Activated CD8-positive, alpha-beta memory T cell treated with anti-CD3 and anti-CD28 coated beads, Interleukin-2, amount 50 U/mL, for 4 hours (primary cell): ENCODE measurements at places on chromosomes 5 and 9.
A peak's percentile ranks its signal among the peaks of the same experiment; 100 is the strongest.

DNA sequence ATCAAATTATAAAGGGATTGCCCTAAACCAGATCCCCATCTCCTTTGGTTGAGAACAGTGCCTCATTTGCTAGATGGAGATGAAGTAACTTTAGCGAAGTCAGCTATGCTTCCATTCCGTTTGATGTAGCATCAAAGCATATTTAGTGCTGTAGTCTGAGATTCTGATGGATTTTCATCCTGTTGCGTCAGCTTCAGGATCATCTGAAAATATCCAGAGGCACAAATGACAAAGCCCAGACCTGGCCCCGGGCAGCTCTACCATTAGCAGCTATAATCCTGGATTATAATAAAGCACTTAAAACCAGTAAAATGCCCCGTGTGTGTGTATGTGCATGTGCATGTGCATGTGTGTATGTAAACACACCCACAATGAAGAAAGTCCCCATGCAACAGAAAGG lies 44.7 kb downstream of the ERAP1 start:
- no peak for DNase-seq

DNA sequence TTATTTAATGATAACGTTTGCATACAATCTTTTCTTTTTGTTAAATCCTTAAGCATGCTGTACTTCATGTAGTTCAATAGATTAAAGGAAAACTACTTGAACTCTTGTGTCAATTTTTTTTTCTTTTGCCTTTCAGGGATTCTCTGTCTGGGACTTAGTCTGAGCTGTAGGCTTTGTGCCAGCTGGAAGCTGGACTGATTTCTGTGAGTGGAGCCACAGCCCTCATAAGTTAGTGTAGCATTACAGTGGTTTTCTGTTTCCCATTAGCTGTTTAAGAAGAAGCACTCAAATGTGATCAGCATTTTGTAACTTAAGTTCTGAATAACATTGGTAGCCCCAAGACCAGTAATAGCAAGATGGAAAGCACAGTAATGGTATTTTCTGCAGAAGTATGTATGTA lies 330.6 kb upstream of the MEF2C start:
- no peak for DNase-seq

- DNase-seq = no peak
Observed at GRCh38 chr5:113128082-113128481, 151.5 kb downstream of the DCP2 start.

- no peak for DNase-seq
Observed at GRCh38 chr5:136249678-136250266, 56.8 kb upstream of the SMIM32 start.

DNA sequence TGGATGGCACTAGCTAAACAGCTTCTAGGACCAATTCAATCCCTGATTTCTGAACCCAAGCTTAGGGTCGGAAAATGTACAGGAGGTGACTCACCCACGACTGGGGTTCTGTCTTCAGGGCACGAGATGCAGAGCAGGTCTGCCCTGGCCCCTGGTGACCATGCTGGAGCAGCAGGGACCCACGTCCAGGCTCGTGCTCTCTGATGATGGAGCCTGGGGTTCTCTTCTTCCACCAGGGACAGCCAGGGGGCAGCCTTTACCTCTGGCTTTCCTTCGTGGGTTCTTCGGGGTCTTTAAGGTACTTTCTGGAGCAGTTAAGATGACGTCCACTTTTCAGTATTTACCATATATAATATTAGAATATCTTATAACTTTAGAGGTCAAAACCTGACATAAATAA lies 2.1 kb downstream of the CFAP77 start:
- peak; percentile 22 for DNase-seq

DNA sequence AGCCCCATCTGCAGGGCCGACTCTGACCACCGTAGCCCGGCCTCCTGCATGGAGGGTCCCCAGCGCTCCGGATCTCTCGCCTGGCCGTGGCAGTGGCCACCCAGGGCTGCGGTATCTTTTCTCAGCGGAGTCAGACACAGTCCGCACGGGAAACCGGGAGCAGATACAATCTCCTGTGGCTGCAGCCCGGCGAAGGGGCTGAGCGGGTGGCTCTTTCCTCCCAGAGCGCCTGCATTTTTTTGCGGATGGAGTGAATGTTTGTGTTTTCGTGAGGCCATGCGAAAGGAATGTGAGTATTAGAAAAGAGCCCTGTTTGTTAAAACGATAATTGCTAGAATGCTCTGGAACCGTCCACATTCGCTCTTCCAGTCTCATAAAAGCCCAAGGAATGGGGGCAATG lies 53.4 kb upstream of the PTCH1 start:
- no peak for DNase-seq

DNA sequence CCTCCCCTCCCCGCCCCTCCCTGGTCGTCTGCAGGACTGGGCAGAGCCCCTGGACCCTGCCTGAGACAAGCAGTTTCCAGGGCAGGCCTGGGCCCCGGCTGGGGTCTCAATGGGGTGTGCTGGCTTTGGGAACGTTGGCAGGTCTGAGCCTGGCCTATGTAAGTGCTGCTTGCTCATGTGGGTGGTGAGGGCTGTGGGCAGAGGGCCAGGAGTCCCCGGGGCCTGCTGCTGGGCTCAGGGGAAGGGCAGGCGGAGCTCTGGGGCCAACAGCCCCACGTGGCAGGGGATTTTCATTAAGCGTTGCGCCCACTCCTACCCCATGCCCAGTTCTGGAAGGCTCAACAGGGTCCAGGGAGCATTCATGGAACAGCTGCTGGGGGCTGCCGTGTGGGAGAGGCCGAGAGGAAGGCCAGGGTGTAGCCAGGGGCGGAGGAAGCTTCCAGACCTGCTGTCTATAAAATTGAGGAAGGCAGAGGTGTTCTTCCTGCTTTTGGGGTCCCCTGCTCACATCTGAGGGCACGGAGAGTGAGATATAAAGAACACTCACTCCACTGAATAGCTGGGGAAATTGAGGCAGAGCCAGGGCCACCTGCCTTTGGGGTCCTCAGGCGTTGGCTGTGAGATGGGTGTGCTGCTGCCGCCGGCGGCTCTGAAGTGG lies 32.5 kb downstream of the RXRA start:
- no peak for DNase-seq

DNA sequence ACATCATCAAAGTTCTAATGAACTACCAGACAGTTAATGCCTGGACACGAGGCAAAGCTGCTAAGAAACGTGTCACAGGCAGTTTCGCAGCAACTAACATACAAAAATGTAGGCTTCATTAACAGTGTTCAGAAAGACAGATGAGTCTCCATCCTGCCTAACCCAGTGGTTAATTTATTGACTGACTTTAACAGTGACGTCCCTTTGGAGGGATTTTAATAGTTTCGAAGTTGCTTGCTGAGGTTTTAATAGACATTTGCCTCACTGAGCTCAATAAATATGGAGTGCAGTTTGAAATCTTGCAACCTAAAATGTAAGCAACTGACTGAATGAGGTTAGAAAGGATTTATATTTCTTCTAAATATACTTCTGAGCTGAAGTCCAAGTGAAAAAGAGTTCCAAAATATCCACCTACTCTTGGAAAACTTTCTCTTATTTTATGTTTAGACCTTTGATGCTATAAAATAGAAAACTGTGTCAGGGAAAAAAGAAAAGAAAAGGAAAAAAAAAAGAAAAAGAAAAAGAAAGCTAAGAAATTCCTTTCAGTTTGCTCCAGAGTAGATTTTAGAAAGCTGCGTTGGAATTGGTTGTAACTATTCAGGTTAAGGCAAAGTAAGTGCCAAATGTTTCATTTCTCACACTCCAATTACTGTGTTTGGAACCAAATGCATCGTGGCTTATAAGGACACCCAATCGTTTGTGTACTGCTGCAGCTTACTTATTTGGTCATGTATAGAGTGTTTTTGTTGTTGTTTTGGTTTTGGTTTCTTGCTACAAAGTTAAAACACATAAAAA lies 2016.6 kb downstream of the MAT2B start:
- DNase-seq = no peak

DNA sequence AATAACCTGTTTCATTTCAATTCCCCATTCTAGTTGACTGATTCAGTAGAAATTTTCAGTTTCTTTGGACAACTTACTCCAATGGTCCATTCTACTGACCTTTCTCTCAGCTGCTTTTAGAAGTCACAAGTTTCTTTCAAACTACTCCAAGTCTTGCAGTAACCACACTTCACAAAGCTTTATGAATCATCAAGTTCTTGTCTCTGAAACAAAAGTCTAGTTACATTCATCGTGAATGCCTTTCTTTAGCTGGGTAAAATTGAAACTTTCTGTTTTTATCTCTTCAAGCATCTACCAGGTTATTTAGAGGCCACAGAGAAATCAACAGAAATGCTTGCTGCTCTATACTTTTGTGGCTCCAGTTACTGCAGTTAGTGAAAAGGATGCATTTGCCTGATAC lies 405.4 kb downstream of the TMEM232 start:
- no peak for DNase-seq

- no peak for DNase-seq
Observed at GRCh38 chr5:575636-576035, 36.5 kb upstream of the CEP72 start.

DNA sequence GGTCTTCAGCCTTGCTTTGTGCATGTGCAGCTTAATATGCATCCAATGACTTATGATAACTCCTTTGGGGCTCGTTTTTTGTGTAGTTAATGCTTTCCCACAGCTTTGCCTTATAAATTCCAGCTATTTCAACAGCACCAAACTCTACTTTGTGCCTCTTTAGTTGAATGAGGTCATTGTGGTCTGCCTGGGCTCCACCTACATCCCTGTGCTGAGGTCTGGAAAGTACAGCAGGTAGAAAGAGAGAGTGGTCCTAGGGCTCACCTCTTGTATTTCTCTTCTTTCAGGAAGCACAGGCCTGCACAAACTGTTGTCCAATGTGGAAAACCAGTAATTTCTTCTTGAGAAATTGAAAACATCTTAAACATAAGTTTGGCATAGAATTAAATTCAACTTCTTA lies 167.2 kb downstream of the XRCC4 start:
- no peak for DNase-seq

GRCh38 chr9:94139672-94140417 lies 55.6 kb downstream of the PTPDC1 start:
- no peak for DNase-seq

DNA sequence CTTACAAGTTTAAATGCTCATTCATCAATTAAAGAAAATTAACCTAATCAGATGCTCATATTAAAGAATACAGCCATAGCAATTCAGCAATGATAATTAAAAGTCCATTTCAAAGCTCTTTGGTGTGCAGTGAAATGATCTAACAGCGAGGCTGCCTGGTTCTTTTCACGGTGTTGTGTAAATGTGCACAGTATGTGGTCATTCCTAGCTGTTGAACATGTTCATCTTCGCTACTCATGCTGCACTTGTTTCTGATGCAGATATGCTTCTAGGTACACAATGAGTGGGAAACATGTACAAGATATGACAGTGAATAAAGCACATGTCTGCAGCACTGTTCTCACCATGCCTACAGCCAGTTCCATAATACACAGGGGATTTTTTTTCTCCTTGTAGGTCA lies 163.5 kb downstream of the NR2F1-AS1 start:
- no peak for DNase-seq

DNA sequence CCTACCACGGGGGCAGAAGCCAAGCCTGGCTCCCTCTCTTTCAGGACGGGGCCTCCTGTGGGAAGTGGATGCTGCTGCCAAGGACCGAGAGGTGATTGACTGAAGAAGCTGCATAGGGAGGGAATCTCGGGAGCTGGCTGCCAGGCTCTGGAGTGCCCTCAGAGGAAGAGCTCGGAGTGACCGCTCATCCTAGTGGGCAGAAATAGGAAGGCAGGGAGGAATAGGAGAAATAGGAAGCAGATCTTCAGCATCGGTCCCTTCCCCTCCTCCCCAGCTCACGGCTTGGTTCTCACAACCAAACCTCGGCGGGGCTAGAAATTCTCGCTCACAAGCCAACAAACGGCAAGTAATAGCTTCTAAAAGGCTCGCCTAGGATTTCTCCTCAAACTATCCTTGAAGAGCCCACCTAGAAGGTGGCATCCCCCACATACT lies 159.9 kb upstream of the RAI14 start:
- no peak for DNase-seq

GRCh38 chr9:3434594-3434993 lies 91.2 kb downstream of the RFX3 start:
- no peak for DNase-seq

- no peak for DNase-seq
Observed at GRCh38 chr5:140800816-140801493, at the start of gene PCDHA3. TSS of gene PCDHA3 (plus strand) at chr5:140801057.

GRCh38 chr5:61330845-61331406 lies 1.1 kb upstream of the ZSWIM6 start:
- DNase-seq = peak; percentile 75

GRCh38 chr9:1554081-1555035 lies 460.8 kb upstream of the SMARCA2 start:
- no peak for DNase-seq

- DNase-seq = no peak
Observed at GRCh38 chr9:1222511-1222910, 172.4 kb downstream of the DMRT2 start.

GRCh38 chr9:89843591-89843990 lies 238.8 kb downstream of the GADD45G start:
- no peak for DNase-seq

DNA sequence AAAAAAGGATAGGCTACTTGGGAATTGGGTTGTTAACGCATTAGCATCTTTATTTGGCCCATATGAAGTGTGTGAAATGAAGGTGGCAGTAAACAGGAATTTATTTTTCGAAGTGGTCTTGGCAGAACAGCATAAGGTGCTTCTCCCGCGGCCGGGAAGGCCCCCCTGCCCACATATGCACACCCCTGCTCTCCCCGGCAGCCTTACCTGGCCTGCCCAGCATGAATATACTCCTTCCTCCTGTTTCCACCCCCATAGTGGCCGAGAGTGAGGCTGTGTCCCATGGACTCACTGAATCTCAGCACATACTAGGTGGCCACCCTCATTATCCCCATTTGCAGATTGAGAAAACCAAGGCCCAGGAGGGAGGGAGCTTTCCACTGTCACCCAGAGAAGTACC lies 54.0 kb upstream of the OLFM1 start:
- DNase-seq = peak; percentile 3

DNA sequence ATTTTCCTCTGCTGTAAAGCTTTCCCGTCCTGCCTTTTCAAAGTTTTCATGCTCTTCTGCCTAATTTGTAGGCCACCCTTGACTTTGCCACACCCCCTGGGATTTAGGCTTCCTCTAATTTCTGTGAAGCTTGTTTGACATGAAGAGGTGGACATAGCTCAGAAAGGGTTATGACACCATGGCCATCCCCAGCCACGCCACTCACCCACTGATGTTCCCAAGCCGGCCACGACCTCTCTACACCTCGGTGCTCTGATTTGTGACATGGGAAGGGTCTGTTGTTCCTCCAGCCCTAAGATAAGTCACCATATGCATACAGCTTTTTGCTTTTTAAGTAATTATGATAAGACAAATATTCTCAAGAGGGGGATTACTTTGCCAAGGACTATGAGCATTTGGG lies 139.5 kb downstream of the BARX1 start:
- DNase-seq = no peak

GRCh38 chr9:133956520-133957076 lies 35.5 kb downstream of the VAV2 start:
- DNase-seq = no peak

DNA sequence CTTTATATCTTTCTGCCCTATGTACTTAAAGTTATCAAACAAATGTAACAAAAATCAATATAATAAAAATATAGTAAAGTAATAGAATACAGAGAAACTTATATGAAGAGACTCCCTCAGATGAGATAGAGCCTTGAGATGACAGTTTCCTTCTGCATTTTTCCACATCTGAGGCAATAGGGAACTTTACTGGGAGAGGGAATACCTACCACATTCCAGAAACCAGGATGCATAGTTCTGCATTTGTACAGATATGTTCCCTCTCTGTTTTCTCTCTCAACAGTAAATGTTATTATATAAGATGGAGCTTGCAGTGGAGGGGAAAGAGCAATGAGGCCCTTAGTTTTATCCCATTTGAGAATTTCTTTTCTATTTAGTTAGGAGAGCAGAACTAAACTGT lies 109.6 kb upstream of the KCNN2 start:
- no peak for DNase-seq

GRCh38 chr9:90070469-90070868 lies 465.7 kb downstream of the GADD45G start:
- DNase-seq = no peak
